WTC11 (cell line): ENCODE measurements at places on chromosomes 7 and 10. TPM values are rescaled to one million over a fixed set of nuclear protein-coding genes. Genes with fewer than 3 reads are reported as not detected.

GRCh38 chr10:23325132-23325531, 19.5 kb downstream of the C10orf67 start:
- no peak for DNase-seq

The ASB13 gene
- 23.4 to 28.3 TPM (median 27.3 TPM) in 3 replicates for total RNA-seq

The CLRN3 gene
- not detected in 3 replicates for total RNA-seq

DNA sequence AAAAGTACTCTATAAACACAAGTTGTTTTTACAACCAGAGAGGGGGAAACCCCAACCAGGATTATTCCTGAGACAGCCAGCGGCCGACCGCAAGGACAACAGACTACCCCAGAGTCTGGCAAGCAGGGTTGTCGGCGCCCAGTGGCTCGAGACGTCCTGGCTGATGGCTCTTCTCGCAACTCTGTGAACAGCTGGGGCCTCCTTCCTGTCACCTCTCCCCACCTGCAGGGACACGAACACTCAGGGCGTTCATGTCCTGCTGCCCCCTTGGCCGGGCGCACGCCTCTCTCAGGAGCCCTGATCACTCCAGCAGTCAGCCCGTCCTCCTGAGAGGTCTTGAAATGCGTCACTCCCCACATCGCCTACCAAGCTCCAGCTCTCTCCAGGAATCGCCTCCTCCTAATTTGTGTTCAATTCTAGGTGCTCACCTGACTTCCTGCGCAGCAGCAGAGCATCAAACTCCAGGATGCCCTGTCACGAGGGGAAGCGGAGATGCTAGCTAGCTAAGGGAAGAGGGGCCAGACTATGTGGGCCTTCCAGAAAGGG, 66.4 kb upstream of the TNRC18 start:
- no peak for DNase-seq

DNA sequence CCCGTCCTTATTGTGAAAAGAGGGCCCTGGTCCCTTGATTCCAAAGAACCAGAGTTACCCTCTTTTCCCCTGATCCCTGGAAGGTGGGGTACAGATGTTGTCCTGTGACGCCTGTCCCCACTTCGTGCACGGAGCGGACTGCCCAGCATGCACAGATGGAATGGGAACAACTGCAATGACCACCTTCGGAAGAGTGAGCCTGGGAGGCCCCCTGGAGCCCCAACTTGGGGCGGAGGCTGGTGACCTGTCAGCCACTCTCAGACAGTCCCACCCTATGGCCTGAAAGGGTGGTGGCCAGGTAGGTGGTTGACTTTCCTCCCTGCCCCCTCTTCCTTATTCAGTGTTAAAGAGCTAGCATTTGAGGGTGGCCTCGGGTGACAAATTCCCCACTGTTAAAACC, 196.6 kb upstream of the GALNT17 start:
- DNase-seq: no peak

The C10orf90 gene
- 0.50 to 0.85 TPM (median 0.62 TPM) in 3 replicates for total RNA-seq

DNA sequence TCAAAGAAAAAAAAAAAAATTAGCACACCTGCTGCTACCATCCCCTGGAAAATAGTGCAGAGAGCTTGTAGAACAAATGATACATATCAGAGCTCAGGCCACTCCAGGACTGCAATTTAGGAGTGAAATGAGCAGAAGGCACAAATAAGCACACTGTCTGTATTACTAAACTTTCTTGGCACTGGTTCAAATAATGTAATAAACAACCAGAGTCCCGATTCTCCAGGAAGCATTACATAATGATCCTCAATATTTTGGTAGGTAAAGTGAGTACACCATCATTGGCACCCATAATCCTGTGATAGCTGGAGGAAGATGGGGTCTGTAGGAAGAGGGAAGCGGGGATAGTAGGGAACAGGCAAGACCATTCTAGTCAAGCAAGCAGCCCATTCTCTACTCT, 74.3 kb downstream of the SVOPL start:
- DNase-seq: no peak

DNA sequence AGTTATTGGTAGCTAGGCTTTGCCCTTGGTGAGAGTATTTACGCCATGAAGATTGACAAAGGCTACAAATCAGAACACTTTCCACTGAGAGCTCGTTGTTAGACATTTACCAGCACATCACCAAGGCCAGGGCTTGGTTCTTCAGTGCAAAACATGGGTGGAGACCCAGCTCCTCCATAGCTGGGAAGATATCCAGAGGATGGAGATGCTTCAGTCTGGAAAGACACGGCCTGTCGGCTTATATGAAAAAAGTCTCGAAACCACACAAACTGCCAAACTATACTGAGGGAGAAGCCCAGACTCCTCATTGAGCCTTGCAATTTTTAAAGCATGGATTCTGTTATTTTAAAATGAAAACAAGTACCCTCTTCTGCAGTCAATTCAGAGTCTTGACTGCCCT, 83.4 kb upstream of the ANLN start:
- no peak for DNase-seq

- no peak for DNase-seq
Observed at GRCh38 chr7:47801423-47801822, 146.8 kb downstream of the PKD1L1 start.
